ENCODE measurements at places on chromosomes 2 and 18. TPM values are rescaled to one million over a fixed set of nuclear protein-coding genes. Genes with fewer than 3 reads are reported as not detected.
A peak's percentile ranks its signal among the peaks of the same experiment; 100 is the strongest.

Gene CROCC2
- not detected for total RNA-seq

Gene ERLEC1
- total RNA-seq, result 22.2 TPM

Gene GRB14
- 0.93 TPM for total RNA-seq

Gene DCDC2C
- not detected for total RNA-seq

Gene TCF7L1
- 41.8 TPM for total RNA-seq

Gene BCL2
- 14.1 TPM for total RNA-seq

Gene SERPINB3
- total RNA-seq, result not detected

Gene ERBB4
- total RNA-seq, result 10.2 TPM

Gene UGT1A5
- total RNA-seq, result not detected

Gene HOXD8
- total RNA-seq, result not detected

GRCh38 chr2:79832511-79833234, 319.8 kb downstream of the CTNNA2 start:
- no peak for DNase-seq

DNA sequence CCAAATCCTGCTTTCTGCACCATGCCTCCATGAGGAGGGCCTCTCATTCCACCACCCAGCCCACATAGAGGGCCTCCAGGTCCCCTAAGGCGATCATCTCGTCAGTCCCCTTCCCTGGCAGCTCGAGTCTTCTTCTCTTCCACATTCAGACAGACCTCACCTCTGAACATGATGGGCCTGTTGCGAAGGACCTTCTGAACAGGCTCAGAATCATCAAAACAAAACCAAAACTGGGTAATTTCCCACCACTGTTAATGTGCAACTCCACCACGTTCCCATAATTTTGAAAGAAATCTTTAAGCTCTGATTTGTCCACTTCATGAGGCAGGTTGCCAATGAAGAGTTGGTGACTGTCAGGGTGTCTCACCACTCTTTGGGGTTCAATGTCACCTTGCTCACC, 20.4 kb downstream of the ZRANB3 start:
- no peak for DNase-seq

GRCh38 chr2:212745359-212745758, 206.8 kb upstream of the ERBB4 start:
- DNase-seq, result no peak

GRCh38 chr2:239903803-239904202, 121.3 kb downstream of the NDUFA10 start:
- no peak for DNase-seq

GRCh38 chr2:196159221-196159892, 12.0 kb downstream of the STK17B start:
- DNase-seq, result no peak

DNA sequence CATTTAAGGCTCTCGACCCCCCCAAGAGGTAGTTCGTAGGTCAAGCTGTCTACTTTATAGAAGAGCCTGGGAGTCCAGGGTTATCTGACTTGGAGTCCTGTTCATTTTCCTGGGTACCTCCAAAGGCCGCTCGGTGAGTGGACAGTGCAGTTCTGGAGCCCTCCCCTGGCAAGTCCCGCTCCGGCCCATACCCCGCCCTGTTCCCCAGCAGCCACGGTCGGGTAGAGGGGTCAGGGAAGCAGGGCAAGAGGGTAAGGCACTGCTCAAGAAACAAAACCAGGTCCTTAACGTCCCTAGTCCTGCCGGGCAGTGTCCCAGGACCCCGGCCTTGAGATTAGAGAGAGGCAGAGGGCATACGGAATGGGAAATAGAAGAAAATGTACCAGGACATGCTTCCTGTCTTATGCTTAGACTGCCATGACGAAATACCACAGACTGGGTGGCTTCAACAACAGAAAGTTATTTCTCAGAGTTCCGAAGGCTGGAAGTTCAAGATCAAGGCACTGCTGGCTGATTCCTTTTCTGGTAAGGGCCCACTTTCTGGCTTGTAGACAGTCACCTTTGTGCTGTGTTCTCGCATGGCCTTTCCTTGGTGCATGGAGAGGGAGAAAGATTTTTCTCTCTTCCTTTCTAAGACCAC, 5.4 kb upstream of the HPCAL1 start:
- DNase-seq, result no peak

DNA sequence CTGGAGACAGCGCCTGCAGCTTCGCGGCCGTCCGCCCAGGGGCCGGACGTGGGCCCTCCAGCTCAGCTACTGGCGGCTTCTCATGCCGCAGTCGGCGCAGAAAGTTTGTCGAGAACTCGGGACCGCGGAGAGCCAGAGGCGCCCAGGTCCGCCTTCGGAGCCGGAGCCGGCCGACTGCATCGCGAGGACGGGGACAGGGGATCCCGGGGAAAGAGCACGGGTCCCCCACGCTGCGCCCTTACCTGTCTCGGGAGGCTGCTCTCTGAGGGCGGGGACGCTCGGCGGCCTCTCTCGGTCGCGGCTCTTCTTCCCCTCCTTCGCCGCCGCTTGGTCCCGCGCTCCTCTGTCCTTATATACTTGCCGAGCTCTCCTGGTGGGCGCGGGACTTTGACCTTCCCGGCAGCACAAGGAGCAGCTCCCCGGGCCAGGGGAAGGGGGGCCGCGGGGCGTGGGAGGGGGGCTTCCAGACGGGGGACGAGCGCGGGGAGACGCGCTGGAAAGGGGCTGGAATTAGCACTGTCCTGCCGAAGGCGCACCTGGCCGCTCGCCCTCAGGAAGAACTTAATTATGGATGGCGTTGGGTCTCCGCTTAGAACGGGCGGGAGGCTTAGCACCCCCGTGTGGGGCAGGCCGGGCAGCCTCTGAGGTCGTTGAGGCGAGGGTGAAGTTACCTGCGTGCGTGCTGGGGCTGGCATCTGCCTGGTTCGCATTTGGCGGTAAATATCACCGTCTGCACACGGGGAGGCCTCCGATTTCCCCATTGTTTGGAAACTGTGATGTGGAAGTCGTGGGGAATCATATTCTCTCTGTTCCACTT, at the start of gene POMC:
Gene POMC, minus strand, starts transcription at position 325 of the 817 bp plus-strand sequence. CDS start 3,808 bp downstream, outside the sequence.
- DNase-seq, result peak; percentile 29

DNA sequence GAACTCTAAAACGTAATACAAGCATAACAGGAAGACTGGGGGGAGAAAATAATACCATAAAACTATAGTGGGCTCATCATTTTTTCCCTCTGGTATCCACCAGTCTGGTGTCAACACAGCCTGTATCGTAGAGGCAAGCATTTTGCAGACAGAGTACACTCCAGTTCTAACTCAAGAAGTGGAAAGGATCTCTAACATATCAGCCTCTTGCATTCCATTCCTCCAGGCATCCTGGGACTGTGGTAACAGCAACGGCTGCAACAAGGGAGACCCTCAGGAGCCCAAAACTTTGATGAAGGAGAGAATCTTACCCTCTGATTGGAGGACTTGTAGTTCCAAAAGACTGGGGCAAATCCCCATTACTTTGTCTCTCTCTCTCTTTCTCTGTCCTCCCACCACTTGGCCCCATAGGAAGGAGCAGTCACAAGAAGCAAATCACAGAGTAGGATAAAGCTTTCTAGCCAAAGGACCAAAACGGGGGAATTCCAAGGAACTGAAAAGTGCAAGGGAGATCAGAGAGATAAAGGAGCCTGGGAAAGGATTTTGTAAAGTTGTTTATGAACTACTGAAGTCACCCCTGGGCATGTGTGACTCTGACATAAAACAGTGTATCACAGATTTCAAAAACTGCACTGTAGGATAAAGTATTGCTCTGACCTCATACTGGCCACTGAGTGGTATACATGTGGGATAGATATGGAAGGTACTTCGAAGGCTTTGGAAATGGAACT, 11.9 kb downstream of the FRZB start:
- DNase-seq, result no peak

GRCh38 chr2:143282684-143283083, 153.5 kb downstream of the ARHGAP15 start:
- DNase-seq, result no peak

- no peak for DNase-seq
These were observed 91.0 kb downstream of the DGKD start for GRCh38 chr2:233445152-233445830.

DNA sequence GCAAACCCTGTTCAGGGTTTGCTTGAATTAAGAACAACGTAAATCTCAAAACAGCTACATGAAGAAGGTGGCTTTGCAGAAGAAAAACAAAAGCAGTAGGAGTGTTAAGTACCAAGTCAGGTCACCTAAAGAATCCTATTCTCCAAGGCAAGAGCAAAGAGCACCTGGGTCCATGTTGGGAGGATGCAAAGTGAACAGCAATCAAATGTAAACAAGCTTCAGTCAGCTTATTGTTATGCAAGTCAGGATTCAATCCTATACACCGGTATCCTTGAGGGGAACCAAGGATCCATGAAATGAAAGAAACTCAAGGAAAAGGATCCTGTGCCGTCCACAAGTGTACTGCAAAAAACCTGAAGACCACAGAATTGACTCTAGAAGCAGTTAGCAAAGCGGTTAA, 261.0 kb upstream of the DDX18 start:
- DNase-seq, result no peak

- no peak for DNase-seq
These were observed 34.5 kb downstream of the PTPN2 start for GRCh38 chr18:12849548-12849947.

DNA sequence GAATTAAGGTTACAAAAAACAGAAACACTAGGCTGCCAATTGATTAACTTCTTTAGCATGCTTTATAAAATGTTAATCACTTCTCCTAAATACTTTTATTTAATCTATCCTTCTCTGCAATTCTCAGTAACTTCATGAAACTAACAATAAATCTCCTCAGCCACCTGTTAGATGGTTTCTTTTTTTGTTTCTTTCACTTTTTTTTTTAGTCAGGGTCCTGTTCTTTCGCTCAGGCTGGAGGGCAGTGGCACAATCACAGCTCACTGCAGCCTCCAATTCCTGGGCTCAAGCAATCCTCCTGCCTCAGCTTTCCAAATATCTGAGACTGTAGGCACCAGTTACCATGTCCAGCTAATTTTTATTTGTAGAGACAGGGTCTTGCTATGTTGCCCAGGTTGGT, 213.4 kb upstream of the STK17B start:
- DNase-seq, result no peak

GRCh38 chr2:42256505-42256904, 87.4 kb downstream of the EML4 start:
- DNase-seq, result no peak

DNA sequence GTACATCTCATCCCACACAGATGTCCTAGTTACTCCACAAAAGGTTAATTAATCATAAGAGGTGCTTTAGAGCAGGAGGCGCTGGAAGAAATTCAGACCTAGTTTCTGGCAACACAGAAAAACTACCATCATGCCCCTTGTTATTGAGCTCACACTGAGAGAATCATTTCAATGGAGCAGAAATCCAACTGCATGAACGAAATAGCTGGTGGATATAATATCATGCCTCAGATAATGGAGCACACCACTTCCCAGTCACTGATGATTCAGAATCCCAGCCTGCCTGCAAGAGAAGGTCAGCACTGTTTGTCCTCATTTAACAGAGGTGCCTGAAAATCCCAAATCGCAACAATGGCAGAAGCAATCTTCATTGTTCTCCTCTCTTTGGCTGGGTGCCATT, 125.8 kb upstream of the CREB1 start:
- DNase-seq, result no peak

DNA sequence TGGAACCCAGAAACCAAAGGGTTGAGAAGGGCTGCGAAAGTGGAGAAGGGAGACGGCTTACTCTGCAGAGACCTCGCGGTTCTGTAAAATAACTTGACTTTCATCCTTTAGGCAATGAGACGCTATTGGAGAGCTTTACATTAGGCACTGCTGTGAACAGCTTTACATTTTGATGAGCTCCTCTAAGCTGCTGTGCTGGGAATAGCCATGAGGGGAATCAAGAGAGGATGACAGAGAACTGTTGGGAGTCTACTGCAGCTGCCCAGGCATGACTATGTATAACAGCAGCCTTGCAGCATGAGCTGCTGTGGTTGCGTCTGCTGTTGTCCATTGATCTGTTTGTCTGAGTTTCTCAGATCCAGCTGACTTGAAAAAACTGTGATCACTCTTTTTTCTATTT, 310.8 kb upstream of the MAP2 start:
- DNase-seq, result no peak

GRCh38 chr2:190511104-190511503, 23.4 kb downstream of the NEMP2 start:
- DNase-seq, result no peak

- no peak for DNase-seq
These were observed 83.5 kb downstream of the HRH4 start for GRCh38 chr18:24543795-24544498.

GRCh38 chr2:58289029-58289428, 47.9 kb upstream of the FANCL start:
- DNase-seq, result no peak

DNA sequence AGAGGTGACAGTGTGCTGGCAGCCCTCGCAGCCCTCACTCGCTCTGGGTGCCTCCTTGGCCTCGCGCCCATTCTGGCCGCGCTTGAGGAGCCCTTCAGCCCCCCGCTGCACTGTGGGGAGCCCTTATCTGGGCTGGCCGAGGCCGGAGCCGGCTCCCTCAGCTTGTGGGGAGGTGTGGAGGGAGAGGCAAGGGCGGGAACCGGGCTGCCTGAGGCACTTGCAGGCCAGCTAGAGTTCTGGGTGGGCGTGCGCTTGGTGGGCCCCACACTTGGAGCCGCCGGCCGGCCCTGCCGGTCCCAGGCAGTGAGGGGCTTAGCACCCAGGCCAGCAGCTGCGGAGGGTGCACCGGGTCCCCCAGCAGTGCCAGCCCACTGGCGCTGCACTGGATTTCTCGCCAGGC, 1480.9 kb upstream of the SLC39A10 start:
- no peak for DNase-seq

- no peak for DNase-seq
These were observed 55.6 kb downstream of the THADA start for GRCh38 chr2:43540021-43540779.

DNA sequence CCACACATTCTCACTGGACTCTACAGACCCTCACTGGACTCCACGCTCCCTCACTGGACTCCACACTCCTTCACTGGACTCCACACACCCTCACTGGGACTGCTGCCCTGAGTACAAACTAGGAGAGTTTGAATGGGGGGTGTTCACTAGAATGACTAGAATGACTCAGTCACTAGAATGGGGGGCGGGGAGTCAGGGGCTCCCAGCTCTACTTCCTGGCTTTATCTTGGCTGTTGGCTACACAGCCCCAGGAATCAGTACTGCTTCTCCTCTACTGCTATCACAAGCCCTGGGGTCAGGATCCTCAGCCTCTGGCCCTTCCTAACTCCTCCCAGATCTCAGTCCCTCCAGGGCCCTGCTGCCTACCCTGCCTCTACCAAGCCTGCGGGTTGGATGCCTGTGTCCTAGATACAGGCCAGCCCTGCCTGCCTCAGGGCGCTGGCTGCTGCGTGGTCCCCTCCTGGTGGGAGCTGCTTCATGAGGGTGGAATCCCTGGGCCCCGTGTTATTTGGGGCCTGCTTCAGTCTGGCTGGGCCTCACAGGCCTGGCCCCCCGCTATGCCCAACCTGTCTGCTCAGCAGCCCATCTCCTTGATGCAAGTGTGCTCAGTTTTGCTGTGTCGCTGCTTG, 7.8 kb downstream of the PTMA start:
- DNase-seq, result no peak
